ENCODE measurements at places on chromosomes 12 and 14. TPM values are rescaled to one million over a fixed set of nuclear protein-coding genes. Genes with fewer than 3 reads are reported as not detected.

DACT1 gene
- total RNA-seq, result 13.6 TPM

WNT1 gene
- total RNA-seq, result not detected

TMX1 gene
- 48.5 TPM for total RNA-seq

TRHDE gene
- total RNA-seq, result 1.1 TPM

DNA sequence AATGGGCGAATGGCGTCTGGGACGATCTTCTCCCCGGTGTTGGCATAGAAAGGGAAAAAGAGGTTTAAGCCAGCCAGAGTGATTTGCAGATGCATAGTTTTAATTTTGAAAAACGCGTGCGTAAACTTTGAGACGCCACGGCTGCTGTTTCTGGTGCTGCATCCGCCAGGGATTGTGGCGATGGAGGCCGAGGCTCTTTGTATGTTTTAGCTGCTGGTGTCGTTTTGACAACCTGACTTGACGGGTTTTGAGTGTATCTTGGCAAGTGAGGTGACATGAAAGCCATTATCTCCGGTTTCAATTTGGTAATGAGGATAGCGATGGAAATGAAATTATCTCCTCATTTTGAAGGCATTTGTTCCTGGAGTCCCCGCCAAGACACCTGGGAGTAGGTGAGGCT, 1.6 kb downstream of the PTGDR start:
- no peak for DNase-seq

- peak; percentile 67 for DNase-seq
These were observed 35.7 kb downstream of the MRPL42 start for GRCh38 chr12:93502802-93503623.

- no peak for DNase-seq
These were observed 15.7 kb upstream of the SLC10A1 start for GRCh38 chr14:69812711-69813110.

DNA sequence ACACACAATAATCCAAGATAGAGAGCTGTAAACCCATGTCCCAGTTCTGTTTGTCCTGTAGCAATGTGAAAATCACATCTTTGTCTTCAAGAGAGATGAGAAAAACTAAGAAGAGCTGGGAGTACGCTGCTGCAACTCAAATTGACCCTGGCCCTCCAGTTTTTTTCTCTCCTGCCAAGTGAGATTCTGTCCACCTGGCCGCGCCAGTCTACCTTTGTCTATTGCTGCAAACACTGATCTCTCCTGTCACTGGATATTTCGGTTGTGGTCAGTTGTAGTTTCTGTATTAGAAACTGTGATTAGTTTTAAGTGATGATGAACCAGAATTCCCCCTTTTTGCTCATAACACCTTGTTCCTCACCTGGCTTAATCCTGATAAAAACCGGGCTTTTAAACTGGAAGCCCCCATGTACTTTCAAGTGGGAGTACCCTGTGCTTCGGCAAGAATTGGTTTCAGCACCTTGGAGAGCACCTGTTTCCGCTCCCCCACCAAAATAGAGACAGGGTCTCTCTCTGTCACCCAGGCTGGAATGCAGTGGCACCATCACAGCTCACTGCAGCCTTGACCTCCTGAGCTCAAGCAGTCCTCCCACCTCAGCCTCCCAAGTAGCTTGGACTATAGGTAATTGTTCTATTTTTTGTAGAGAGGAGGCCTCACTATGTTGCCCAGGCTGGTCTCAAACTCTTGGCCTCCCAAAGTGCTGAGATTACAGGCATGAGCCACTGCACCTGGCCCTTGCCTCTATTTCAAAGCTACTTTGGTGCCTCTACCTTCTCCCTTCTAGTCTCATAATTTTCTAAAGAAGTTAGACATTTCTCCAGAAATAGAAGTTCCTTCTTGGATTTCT, 156.8 kb downstream of the PHETA1 start:
- no peak for DNase-seq

DNA sequence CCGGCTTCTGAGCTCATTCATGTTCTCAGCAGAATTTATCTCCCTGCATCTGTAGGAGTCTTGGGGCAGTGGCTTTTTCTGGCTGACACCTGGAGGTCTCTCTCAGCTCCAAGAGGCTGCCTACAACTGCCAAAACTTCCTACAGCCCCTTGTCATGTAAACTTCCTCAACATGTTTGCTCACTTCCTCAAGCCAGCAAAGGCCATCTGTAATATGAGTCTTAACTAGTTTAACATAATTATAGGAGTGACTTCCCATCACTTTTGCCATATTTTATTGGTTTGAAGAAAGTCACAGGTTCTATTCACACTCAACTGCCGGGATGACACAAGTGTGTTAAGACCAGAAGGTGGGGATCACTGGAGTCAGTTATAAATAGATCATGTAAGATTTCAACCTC, 194.0 kb downstream of the VRK1 start:
- no peak for DNase-seq

GRCh38 chr12:122389677-122390076, 32.8 kb downstream of the CLIP1 start:
- DNase-seq, result no peak

DNA sequence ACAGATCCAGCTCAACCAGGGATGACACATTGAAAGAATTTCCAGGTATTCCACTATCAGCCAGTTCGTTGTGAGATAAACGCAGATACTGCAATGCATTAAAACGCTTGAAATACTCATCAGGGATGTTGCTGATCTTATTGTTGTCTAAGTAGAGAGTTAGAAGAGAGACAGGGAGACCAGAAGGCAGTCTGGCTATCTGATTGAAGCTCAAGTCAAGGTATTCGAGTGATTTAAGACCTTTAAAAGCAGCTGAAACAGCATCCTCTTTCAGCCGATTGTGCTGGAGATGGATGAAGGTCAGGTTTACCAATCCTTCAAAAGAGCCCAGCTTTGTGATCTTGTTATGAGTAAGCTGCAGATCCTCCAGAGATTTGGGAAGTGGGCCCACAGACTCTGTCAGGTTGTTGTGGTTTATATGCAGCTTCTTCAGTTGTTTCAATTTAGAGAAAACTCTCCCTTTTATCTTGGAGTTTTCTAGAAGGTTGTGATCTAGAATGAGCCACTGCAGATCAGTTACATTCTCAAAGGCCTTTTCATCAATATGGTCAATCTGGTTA, 3.0 kb downstream of the LUM start:
- no peak for DNase-seq

GRCh38 chr14:36455241-36455627, 64.8 kb downstream of the NKX2-1 start:
- DNase-seq, result no peak

- no peak for DNase-seq
These were observed 118.3 kb downstream of the EXOC5 start for GRCh38 chr14:57150449-57150848.

- peak; percentile 60 for DNase-seq
These were observed 176.9 kb downstream of the PRKCH start for GRCh38 chr14:61498303-61498702.

- DNase-seq, result no peak
These were observed 514.3 kb upstream of the SEL1L start for GRCh38 chr14:82047777-82048470.

- DNase-seq, result no peak
These were observed 103.1 kb downstream of the ESR2 start for GRCh38 chr14:64190974-64191502.
